A549 (cell line): ENCODE measurements at places on chromosomes 3 and 15.

- no peak for DNase-seq
Measured at GRCh38 chr3:65178703-65179102, 490.9 kb upstream of the ADAMTS9 start.

GRCh38 chr3:102727340-102727739 lies 292.5 kb downstream of the ZPLD1 start:
- DNase-seq: no peak

GRCh38 chr3:124298951-124299350 lies 307.0 kb upstream of the ROPN1 start:
- no peak for DNase-seq

DNA sequence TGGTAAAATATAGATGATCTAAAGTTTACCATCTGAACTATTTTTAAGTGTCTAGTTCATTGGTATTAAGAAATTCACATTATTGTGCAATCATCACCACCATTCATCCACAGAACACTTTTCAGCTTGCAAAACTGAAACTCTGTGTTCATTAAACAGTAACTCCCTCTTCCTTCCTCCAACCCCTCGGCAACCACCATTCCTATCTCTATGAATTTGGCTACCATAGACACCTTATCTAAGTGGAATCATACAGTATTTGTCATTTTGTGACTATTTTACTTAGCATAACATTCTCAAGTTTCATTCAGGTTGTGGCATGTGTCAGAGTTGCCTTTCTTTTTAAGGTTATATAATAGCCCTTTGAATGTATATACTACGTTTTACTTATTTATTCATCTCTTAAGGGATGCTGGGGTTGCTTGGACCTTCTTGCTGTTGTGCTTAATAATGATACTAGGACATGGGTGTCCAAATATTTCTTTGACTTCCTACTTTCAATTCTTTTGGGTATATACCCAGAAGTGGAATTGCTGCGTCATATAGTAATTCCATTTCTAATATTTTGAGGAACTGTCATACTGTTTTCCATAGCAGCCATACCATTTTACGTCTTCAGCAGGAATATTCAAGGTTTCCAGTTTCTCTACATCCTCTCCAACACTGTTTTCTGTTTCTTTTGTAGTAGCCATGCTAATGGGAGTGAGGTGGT lies 20.9 kb downstream of the KAT2B start:
- DNase-seq: no peak

GRCh38 chr3:110680450-110680849 lies 391.2 kb upstream of the NECTIN3 start:
- DNase-seq: no peak

DNA sequence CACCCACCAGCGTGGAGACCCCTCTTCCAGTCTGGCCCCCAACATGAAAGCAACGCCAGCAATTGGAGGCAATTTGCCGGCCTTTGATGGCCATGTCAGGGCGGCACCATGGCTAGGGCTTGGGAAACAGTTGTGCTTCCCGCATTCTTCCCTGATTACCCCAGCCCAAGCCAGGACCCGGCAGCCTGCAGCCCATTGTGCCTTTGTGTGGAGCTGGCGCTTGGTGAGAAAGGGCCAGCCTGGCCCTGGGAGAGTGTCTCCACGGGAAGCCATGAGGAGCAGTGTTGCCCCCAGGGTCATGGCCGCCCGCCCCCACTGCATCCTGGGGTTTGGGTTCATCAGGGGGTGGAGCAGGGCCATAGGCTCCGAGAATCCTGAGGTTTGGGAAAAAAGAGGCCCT lies 66.0 kb downstream of the DNAJB8 start:
- no peak for DNase-seq

GRCh38 chr15:65525622-65526021 lies 4.6 kb upstream of the HACD3 start:
- DNase-seq: no peak

DNA sequence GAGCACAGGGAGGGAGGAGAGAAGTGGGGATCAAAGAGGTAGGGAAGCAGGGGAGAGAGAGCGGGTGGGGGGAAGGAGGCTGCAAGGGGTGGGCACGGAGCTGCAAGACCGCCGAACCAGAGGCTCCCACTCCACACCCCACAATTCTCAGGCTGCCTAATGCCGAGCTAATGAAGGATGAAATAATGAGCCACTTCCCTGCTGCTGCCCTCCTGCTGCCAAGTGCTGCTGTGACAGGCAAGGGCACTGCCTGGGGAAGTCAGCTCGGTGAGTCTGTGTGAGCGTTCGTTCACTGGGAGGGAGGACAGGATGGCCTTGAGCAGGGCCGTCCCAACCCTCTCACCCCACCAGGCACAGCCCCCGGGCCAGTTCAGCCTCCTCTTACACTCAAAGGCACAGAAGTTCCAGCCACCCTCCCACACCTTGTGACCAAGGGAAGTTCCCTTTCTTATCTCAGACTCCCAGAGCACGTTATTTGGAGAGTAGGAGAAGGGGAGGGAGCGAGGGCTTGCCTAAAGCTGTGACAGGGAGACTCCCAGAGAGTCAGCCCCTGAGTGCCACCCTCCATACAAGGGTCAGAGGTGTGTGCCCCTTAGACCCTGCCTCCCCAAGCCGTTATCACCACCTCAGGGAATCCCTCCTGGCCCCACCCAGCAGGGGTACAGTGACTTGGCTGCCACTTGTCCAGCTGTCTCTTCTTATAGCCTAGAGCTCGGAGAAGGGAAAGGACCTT lies 12.4 kb downstream of the GLYCTK start:
- DNase-seq: no peak
